ENCODE measurements at places on chromosomes 2 and 18. TPM values are rescaled to one million over a fixed set of nuclear protein-coding genes. Genes with fewer than 3 reads are reported as not detected.

DNA sequence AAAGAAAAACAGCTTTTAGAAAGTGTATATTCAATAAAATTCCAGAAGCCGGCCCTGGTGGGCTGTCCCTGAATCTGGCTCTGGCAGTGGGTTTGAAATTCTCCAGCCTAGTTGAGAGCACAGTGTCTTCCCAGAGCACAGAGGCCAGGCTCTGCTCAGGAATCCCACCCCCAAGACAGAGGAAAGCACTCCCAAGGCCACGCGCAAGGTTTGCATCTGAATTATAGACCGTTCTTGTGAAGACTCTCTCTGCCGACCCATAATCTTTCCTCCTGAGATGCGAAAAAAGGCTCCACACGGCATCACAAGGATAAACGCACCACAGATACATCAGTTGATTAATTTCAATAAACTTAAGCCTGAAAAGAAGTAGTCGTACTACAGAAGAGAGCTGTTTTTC is 342.2 kb downstream of the CMPK2 start:
- no peaks in the 10 kb centered on the region for H3K36me3 ChIP-seq
- no peak overlapping the region for H3K27ac ChIP-seq
- no peak for DNase-seq
- no peaks in the 10 kb centered on the region for H3K27me3 ChIP-seq
- no peaks in the 10 kb centered on the region for H3K4me1 ChIP-seq

- DNase-seq = no peak
- H3K4me1 ChIP-seq = peaks cover 15% of the 10 kb centered on the region
- H3K27me3 ChIP-seq = no peaks in the 10 kb centered on the region
- no peak overlapping the region for H3K4me3 ChIP-seq
These were observed 8.2 kb downstream of the ADAM17 start for GRCh38 chr2:9547262-9547991.

GRCh38 chr2:71558300-71559051 is 105.1 kb downstream of the DYSF start:
- no peaks in the 10 kb centered on the region for H3K4me1 ChIP-seq
- H3K27me3 ChIP-seq = no peaks in the 10 kb centered on the region
- H3K36me3 ChIP-seq = no peaks in the 10 kb centered on the region
- H3K4me3 ChIP-seq = no peak overlapping the region
- no peak overlapping the region for H3K27ac ChIP-seq

DNA sequence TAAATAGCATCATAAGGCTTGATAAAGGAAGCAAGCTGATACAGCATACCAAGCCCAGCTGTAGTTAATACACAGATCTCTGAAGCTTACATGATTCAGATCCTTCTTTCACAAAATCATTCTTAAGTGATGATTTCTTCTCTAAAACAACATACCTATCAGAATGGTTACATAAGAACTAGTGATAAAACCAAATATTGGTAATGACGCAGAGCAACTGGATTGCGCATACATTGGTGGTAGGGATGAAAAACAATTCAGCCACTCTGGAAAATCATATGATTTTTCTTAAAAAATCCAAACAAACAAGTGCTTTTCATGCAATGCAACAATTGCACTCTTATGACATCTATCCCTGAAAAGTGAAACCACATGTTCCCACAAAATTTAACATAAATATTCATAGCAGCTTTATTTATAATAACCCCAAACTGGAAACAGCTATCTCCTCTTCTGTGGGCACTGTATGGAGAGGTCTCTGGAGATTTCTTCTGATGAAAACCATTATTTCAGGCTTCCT is 153.6 kb upstream of the DSEL start:
- H3K27ac ChIP-seq = no peak overlapping the region
- no peaks in the 10 kb centered on the region for H3K4me1 ChIP-seq
- H3K4me3 ChIP-seq = no peak overlapping the region
- no peaks in the 10 kb centered on the region for H3K36me3 ChIP-seq
- H3K27me3 ChIP-seq = no peaks in the 10 kb centered on the region

The TAF1B gene
- 9.2 TPM for total RNA-seq

- DNase-seq = no peak
- no peaks in the 10 kb centered on the region for H3K27me3 ChIP-seq
- H3K4me3 ChIP-seq = no peak overlapping the region
- no peak overlapping the region for H3K27ac ChIP-seq
- H3K36me3 ChIP-seq = no peaks in the 10 kb centered on the region
- H3K4me1 ChIP-seq = no peaks in the 10 kb centered on the region
These were observed 173.4 kb upstream of the TRIB2 start for GRCh38 chr2:12543076-12543977.

DNA sequence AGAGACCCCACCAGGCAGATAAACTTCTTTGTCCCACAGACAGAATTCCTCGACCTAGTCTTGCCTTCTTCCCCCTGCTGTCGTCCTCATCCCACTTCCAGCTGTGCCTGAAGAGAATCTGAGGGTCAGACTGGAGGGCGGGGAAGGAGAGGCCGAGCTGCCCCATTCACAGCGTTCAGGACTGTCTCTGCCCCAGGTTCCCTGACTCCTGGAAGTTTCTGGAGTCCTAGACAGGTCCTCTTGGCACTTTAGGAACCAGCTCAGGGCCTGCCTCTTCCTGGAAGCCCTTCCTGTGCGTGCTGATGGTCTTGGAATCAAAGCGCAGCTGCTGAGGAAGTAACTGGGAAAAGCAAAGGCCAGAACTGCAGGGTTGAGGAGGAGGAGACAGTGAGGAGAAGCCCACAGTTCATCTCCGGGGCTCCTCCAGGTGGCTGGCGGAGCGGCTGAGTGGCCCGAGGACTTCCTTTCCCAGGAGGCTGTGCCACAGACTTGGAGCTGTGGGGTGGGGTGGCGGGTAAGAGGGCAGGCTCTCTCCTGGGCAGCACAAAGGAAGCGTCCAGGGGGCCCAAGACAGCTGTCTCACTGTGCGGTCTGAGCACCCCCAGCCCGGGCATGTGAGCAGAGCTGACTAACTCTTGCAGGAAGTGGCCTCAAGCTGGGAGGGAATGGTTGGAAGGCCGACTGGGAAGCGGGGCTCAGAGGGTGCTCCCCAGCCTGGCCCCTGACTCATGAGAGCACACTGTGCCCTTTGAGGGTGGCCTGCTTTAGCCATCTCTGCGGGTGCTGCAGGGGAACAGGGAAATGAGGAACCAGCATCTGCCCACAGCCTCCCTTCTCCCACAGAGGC is 39.5 kb downstream of the SDC1 start:
- H3K27me3 ChIP-seq = no peaks in the 10 kb centered on the region
- no peak for DNase-seq
- H3K27ac ChIP-seq = no peak overlapping the region
- H3K4me3 ChIP-seq = no peak overlapping the region

The DNAJC10 gene
- 56.1 TPM for total RNA-seq

- H3K27ac ChIP-seq = no peak overlapping the region
- H3K4me3 ChIP-seq = no peak overlapping the region
- H3K27me3 ChIP-seq = no peaks in the 10 kb centered on the region
- DNase-seq = no peak
- no peaks in the 10 kb centered on the region for H3K36me3 ChIP-seq
- no peaks in the 10 kb centered on the region for H3K4me1 ChIP-seq
These were observed 100.2 kb downstream of the TNS1 start for GRCh38 chr2:217902379-217903141.

- no peak overlapping the region for H3K4me3 ChIP-seq
- no peak overlapping the region for H3K27ac ChIP-seq
- no peaks in the 10 kb centered on the region for H3K4me1 ChIP-seq
- DNase-seq = no peak
- no peaks in the 10 kb centered on the region for H3K36me3 ChIP-seq
These were observed 87.8 kb downstream of the SLC5A7 start for GRCh38 chr2:108074150-108074549.

- no peak overlapping the region for H3K4me3 ChIP-seq
- no peaks in the 10 kb centered on the region for H3K27me3 ChIP-seq
- no peaks in the 10 kb centered on the region for H3K36me3 ChIP-seq
- H3K27ac ChIP-seq = no peak overlapping the region
- no peaks in the 10 kb centered on the region for H3K4me1 ChIP-seq
These were observed 30.1 kb downstream of the IMPA2 start for GRCh38 chr18:12011199-12011956.

The FTCDNL1 gene
- total RNA-seq = 1.9 TPM

DNA sequence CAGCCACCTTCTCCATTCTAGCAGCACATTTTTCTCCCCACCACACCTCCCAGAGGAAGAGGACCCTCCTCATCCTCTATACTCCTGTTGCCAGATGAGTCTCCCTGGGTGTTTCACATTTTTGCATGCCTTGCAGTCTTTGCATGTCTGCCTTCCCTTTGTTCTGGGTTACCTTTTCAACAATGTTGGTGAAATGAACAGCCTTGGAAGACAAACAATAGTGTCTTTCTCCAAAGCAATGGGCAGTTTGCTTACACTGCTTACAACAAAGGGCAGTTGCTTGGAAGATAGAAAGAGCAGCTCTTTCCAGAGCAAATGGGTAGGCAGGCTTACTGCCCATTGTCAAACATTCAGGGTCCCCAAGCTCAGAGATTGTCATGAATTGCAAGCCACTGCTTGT is 14.5 kb upstream of the SEH1L start:
- H3K27ac ChIP-seq = no peak overlapping the region
- no peaks in the 10 kb centered on the region for H3K36me3 ChIP-seq
- no peaks in the 10 kb centered on the region for H3K4me1 ChIP-seq
- no peak for DNase-seq
- no peak overlapping the region for H3K4me3 ChIP-seq

DNA sequence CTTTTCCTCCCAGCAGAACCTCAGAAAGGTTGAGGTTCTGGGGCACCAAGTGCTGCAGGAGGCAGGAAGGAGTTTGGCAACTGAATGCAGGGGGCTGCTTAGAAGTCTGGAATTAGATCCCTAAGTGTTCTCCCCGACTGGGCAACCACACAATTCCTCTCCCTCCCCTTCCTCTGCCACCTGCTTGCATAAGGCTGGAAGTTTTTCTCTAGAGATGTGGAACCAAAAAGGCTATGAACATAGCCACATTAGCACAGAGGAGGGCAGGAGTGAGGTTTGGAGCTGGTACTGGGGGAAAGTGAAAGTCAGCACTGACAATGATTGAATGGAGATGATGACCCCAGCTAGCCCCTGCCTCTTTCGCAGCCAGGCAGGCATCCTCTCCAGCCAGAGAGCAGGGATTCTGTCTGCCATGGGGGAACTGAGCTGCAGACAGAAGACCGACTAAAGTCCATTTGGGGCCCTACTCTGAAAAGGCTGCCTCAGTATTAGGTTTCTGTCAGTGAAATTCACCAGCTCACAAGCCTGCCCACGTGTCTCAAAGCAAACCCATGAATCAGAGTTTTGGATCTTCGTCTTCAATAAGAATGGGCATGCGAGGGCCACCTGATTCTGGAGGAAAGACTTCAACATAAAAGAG is 87.9 kb upstream of the ITGA6 start:
- H3K36me3 ChIP-seq = no peaks in the 10 kb centered on the region
- DNase-seq = no peak
- H3K4me3 ChIP-seq = peak overlapping the region; percentile 41
- peaks cover 2% of the 10 kb centered on the region for H3K27me3 ChIP-seq

DNA sequence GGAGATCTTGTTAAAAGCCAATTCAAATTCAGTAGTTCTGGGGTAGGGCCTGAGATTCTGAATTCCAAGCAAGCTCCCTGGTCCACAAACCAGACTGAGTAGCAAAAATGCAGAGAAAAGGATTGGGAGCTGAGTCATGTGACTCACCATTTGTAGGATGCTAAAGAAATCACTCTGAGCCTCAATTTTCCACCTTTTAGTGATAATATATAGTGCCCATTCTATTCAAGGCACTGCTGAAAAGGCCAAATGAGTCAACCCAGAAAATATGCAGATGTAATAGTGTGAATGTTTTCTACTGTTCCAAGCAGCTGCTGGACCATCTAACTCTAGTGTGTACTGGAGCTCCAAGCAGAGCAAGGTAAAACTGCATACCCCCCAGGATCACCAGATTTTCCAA is 47.2 kb downstream of the SLC14A2 start:
- H3K36me3 ChIP-seq = no peaks in the 10 kb centered on the region
- H3K4me3 ChIP-seq = no peak overlapping the region
- H3K27ac ChIP-seq = no peak overlapping the region
- peaks cover 36% of the 10 kb centered on the region for H3K4me1 ChIP-seq

DNA sequence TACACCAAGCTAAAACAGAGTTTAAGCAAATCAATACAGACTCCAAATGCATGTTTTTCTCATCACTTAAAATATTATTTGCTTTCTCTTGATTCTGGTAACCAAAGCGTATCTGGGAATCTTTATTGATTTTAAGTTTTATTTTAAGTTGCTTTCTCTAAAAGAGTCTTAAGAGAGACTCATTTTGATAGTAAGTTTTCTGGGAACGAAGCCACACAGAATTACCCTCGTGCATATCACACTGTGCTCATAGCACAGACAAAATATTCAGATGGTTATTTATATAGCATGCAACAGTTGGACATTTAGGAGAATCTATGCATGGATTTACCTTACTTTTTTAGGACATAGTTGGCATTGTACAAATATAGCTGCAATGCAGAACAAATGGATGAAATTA is 597.5 kb upstream of the NRXN1 start:
- no peak for DNase-seq
- H3K36me3 ChIP-seq = no peaks in the 10 kb centered on the region
- no peaks in the 10 kb centered on the region for H3K27me3 ChIP-seq
- H3K4me1 ChIP-seq = no peaks in the 10 kb centered on the region

The LYPD6B gene
- total RNA-seq = not detected

The CHRND gene
- total RNA-seq = not detected

DNA sequence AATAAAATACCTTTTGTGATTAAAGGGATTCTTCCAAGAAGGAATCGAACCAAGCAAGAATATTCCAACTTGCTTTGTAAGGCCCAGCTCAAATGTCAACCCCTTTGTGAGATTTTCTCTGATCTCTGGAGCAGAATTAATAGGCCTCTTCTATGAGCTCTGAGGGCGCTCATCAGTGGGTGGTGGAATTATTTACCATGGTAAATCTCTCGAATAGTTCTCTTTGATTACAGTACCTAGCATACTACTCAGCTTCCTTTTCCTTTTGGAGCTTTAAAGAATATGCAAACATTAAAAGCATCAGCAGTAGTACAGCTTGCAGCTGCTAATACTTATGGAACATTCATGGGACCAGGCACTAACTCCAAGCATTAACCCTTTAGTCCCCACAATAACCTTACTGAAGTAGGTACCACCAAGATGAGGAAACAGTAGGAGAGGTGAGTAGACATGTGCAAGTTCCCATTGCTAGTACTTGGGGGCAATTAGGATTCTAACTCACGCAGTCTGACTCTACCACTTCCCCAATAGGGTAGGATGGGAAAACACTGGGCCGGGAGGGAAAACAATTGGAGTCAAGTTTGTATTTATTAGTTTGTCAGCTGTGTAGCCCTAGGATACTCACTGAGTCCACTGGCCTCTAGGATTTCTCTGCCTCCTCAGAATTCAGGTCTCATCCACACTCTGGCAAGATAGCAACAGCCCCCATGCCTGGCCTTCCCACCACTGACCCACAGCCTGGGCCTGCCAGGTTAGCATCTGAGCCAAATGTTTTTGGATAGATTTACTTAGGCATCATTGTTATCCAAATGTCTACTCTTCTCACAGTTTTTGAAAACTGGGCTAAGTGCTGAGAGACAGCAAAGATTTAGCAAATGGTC is 21.7 kb downstream of the ADD2 start:
- no peaks in the 10 kb centered on the region for H3K27me3 ChIP-seq
- H3K4me1 ChIP-seq = no peaks in the 10 kb centered on the region
- H3K27ac ChIP-seq = no peak overlapping the region
- no peak for DNase-seq
- no peaks in the 10 kb centered on the region for H3K36me3 ChIP-seq

Data from naive thymus-derived CD4-positive, alpha-beta T cell (primary cell).